Urinary bladder (tissue), 4 donors: ENCODE measurements at places on chromosomes 13 and 19. TPM values are rescaled to one million over a fixed set of nuclear protein-coding genes. Genes with fewer than 3 reads are reported as not detected.

The FSD1 gene
- polyA plus RNA-seq: 0.49 TPM

The GAPDHS gene
- polyA plus RNA-seq: not detected

The CPAMD8 gene
- 4.5 TPM for polyA plus RNA-seq

The SWSAP1 gene
- polyA plus RNA-seq: 2.4 TPM

The CNFN gene
- polyA plus RNA-seq: 2.4 TPM

GRCh38 chr13:19763618-19764017, 19.1 kb downstream of the PSPC1 start:
- no peak for DNase-seq

DNA sequence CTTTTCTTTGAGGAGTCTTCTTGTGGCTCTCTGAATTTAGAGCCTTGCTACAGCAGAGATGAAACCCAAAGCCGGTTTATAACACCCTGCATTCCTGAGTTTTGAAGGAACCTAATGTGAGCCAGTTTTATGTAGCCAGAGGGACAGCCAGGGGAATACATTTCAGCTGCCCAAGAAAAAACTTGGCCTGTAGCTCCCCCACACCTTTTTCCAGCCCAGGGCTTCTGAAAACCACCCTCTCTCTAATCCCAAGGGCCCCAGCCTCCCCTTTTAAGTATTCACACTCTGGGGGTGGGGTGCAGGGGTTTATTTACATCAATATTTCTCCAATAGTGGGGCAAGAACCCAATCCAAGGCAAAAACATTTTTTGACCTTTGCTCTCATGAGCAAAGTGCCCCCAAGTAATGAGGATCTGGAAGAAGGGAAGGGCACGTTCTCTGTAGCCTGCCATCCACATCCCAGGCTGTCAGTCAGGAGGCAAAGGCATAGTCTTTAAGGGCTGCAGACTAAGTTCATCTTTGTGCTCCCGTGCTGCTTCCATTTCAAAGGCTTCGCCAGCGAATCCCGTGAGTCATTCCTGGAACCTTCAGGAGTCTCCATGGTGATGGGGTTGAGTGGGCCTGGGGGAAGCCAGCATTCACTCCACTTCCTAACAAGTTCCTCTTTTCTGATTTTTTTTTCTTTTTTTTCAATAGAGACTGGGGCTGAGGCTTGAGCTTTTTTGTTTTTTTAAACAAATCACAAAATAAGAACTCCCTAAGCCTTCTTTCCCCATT, 33.2 kb upstream of the MEDAG start:
- peak; percentile 59 for DNase-seq

- DNase-seq: no peak
These were observed 136.2 kb upstream of the ZNF536 start for GRCh38 chr19:30235946-30236345.

DNA sequence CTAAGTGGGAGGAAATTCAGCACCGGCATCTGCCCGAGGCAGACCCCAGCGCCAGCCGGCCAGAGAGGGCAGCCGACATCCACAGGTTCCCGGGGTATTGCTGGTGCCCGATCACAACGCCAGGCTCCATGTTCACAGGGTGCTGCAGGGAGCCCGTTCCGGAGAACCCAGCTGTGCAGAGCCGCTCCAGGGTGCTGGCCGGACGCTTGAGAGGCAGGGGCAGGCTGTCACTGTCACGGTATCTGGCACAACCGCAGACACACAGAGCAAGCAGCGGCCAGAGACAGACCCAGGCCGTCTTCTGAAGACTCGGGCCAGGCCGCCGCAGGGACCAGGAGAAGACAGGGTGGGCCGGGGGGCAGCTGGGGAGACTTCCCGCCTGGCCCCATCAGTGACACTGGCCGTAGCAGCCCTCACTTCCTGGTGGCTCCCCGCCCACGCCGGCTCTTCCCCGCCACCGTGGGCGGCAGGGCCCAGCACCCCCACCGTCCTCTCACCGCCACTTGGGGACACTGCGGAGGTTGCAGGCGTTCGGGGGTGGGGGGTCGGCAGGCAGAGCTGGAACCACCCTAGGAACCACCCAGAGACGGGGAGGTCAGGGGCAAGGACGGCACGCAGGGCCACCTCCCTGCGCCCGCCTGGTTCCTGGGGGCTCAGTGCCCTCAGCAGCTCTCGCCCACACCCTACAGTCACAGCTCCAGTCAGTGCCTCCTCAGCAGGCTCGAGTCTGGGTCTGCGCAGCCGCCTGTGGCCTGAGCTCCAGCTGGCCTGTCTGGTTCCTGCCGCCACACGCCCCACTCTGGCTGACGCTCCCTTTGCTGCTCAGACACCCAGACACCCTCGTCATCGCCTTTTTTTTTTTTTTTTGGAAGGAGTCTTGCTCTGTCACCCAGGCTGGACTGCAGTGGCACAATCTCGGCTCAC, 3.8 kb downstream of the RNF126 start:
- DNase-seq: no peak

GRCh38 chr13:95444006-95444730, 108.4 kb upstream of the CLDN10 start:
- DNase-seq: no peak

GRCh38 chr13:27822873-27823311, 30.6 kb downstream of the GSX1 start:
- DNase-seq: no peak

GRCh38 chr19:28065026-28065425, 1147.9 kb downstream of the UQCRFS1 start:
- DNase-seq: no peak

- no peak for DNase-seq
These were observed 351.1 kb downstream of the DCT start for GRCh38 chr13:94128430-94128829.

- DNase-seq: no peak
These were observed 8.7 kb upstream of the CREB3L3 start for GRCh38 chr19:4144666-4145249.

- DNase-seq: no peak
These were observed 4.9 kb upstream of the TDRD3 start for GRCh38 chr13:60392131-60392530.
